Globus pallidus (tissue), 1 donor: ENCODE measurements at places on chromosomes 1 and 21.

DNA sequence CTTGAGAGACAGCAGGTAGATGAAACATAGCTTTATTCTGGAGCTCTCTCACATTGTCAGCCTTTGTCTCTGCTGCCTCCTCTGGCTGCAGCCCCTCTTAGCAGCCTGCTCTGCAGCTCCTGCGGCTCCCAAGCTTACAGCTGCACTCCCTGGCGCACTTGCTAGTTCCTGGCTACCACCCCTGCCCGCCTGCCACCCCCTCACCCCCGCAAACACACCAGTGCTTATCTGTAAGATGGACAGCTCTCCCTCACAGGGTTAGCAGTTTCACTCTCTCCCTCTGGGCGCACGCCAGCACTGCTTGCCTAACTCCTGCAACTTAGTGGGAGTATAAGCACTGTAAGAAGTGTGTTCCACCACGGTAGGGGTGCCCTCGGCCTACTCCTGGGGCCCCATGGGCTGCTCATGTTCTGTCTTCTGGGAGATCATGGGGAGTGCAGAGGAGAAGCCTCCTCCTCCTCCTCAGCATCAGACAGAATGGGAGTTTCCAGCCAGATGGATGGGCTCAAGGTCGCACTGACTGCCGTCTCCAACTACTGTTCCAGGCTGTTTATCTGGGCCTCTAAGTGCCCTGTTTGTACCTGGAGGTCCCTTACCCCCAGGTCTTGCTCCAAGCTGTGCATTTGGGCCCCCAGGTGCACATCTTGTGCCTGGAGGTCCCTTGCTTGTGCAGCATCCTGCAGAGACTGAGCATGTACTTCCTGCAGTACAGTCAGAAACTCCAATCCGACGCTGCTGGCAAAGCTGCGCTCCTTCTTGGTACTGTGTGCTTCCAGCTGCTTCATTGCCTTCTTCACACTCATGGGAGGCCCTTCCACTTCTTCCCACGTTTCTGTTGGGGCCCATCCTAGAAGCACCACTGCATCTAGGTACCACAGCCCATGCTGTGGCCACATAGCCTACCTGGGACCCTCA lies 1388.1 kb downstream of the AMY1C start:
- no peak for DNase-seq

GRCh38 chr1:115609021-115609420 lies 32.7 kb upstream of the VANGL1 start:
- no peak for DNase-seq

DNA sequence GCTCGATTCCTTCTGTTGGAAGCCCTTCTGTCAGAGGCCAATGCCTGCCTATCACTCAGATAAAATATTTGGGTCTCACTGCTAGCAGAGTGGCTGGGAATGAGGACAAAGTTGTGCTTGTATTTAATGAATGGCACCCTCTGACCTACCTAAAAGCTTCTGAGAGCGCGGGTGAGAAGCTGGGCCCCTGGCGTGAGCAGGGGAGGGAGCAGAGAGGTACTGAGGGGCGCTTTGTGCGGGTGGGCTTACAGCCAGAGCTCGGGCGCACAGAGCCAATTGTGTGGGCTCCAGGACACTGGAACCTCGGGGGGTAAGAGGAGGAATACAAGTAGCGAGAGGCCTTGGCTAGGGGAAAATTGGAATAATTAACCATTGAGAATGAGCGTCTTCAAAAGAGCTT lies 32.3 kb downstream of the PCAT6 start:
- DNase-seq = peak; percentile 16

DNA sequence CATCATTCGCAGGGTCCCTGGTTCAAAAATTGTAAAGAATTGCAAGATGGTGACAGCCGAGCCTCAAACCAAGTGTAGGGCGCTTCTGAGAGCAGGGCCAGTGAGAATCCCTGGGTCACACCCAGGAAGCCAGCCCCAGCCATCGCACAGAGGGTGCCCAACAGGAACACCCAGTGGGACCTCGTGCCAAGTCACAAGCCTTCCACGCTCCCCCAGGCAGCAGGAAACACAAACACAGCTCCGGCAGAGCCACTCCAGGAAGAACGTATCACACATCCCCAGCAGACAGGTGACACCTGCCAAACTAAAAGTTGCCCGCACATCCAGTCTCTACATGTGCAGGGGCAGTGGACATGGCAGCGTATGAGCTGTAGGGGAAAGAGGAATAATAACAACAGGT lies 20.2 kb downstream of the DHRS3 start:
- no peak for DNase-seq

- no peak for DNase-seq
These were observed 6.4 kb upstream of the GBP5 start for GRCh38 chr1:89279011-89279466.

- DNase-seq = no peak
These were observed 8.9 kb upstream of the GPR37L1 start for GRCh38 chr1:202113690-202114300.

DNA sequence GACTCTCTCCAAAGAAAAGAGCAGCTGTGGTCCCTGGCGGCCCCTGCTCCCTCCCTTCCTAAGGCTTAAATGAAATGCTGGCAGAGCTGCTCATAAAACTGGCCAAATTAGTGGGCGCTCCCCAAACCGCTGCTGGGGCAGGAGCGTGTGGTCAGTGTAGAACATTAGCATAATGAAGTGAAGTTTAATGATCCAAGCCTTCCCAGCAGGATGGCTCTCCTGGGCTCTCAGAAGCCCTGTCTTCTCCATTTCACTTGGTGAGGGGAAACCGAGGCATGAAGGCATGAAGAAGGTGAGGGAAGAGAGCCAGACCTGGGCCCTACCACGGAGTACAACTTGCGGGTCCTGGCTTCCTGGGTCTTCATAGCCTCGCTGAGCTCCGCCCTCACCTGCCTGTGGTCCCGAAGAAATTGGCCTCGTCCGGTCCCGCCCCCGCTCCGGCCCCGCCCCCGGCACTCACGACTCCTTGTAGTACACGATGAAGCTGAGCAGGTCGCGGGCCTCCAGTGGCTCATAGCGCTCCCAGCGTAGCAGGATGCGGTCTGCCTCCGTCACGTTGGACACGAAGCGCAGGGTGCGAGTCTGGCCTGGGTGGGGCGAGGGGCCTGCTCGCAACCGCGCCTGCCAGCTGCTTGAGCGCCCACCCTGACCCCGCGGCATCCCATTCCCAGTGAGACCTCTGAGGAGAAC lies 10.3 kb downstream of the INSRR start:
- DNase-seq = no peak

GRCh38 chr1:199202331-199202730 lies 563.5 kb downstream of the PTPRC start:
- no peak for DNase-seq

- peak; percentile 20 for DNase-seq
These were observed 1.1 kb downstream of the RGS16 start for GRCh38 chr1:182602935-182603645.

GRCh38 chr21:25640943-25641292 lies 1.9 kb downstream of the JAM2 start:
- no peak for DNase-seq

DNA sequence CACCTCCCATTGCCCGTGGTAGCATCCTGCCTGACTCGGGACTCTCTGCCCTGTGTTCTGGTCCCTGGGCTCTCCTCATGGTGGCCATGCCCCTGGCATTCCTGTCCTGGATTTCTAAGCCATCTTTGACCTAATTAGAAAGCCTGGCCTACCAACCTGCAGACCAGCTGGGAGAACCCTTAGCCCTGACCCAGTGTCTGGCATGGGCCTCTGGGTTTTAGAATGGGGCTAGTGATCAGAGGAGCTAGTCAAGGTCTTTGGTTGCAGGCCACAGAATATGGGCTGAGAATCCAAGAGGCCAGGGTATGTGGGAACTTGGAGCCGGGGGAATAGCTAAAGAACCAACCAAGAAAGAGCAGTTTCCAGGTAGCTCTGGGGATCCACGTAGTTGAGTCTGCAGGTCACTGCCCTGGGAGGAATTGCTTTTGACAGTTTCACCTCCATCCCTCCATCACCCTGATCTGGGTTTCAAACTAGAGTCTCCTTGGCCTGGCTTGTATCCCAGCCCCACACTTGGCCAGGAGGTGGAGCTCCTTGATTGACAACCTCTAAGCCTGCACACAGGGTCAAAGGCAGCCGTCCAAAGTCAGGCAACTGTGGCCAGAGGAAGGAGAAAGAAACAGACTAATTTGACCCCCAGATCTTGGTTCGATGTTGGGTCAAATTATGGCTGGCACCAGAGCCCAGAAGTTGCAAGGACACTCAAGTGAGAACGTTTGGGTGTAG lies 54.7 kb upstream of the ABCG1 start:
- DNase-seq = peak; percentile 80

- no peak for DNase-seq
These were observed 26.2 kb downstream of the VPS45 start for GRCh38 chr1:150093805-150094204.

DNA sequence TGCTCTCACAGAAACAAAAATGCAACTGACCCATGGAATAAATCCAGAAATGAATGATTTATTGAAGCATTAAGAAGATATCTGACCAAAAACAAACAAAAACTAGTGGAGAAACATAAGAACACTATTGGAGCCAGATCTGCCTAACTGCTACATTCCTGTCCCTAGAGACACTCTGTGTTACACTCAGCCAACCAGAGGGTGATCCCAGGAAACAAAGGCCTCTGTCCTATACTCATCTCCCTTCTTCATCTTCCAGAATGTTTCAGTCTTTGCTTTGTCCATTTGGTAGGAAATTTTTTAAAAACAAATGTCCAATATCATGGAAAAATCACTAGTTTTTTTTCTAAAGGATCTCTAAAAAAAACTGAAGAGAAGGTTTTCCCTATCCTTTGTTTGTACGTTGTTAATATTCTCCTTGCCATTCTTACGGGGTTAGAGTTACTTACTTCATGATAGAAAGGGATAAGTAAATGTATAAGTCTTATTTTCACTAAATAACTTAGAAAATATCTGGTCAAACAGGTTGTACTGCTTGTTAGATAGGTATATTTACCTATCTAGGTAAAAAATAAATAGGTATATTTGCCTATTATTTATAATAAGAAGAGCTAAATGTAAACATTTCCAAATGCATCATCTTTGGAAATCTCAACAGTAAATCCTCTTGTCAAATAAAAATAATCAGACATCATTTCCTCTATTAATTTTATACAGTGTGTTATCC lies 59.1 kb downstream of the NME7 start:
- peak; percentile 55 for DNase-seq

- DNase-seq = no peak
These were observed 132.2 kb downstream of the LRRC53 start for GRCh38 chr1:74380252-74380651.

GRCh38 chr1:29739176-29739575 lies 502.9 kb downstream of the PTPRU start:
- DNase-seq = no peak

DNA sequence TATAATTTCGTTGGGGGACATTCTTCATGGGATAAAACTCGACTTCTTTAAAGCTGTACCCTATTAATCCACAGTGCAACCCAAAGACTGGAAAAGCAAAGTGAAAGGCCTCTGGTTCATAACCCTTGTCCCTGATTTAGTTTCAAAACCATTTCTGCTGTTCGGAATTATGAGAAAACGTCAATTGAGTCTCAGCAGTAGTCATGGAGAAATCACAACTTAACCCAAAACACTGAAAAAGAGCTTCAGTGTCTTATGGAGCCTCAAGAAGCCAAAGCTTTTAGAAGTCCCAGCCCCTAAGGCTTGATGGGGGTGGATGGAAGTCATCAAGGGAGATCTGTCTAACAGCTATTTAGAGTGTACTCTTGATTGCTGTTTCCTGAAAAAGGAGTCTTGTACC lies 73.5 kb upstream of the VCAM1 start:
- DNase-seq = no peak

DNA sequence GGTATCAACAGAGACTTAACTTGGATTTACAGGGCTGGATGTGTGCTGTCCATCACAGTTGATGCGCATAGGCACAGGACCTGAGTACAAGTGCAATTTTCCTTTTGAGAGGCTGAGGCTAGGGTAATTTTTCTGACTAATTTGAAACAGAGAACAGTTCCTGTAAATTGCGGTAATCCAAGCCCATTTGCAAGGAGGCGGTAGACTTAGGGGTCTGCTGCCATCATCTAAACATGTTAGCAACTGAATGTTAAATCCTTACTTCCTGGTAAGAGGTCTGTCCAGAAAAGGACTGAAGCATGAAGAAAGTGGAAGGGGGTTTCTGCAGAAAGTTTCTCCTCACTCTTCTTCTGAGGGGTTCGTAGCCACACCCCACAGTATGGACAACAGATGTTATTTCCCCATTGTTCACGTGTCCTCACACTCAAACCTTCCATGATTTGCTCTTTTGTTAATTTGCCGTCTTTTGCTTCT lies 23.7 kb upstream of the C1orf198 start:
- no peak for DNase-seq

DNA sequence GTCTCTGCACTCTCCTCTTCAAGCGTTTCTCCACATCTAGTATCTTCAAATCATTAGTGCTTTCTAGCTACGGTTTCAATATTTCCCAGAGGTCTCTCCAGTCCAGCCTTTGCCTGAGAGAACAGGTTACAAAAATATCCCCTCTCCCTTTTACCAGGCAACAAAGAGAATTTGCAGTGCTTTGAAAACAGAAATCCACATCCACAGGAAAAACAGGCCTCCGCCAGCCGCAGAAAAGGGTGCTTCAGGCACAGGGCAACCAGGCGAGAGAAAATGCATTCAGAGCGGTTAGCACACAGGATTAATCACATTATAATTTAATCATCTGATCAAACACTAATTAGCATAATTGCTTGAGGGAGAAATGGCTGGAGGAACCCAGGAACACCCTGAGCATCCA lies 13.8 kb downstream of the DSCAM start:
- no peak for DNase-seq

DNA sequence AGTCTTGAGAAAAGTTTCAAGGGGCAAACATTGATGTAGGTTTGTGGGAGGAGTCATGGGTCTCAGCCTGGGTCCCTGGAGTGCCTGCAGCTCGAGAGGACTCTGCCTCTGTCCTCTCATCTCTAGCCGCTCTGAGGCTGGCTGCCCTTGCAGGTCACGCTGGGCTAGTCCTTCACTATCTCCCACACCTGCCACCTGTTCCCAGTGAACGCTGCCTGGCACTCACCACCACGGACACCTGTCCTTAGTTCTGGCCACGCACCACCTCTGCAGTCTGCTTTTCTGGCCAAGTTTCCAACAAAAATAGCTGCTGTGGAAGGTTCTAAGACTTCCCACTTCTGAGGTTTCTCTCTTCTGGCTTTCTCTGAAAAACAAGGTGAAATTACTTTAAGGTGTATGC lies 52.5 kb downstream of the SH3BGR start:
- no peak for DNase-seq

DNA sequence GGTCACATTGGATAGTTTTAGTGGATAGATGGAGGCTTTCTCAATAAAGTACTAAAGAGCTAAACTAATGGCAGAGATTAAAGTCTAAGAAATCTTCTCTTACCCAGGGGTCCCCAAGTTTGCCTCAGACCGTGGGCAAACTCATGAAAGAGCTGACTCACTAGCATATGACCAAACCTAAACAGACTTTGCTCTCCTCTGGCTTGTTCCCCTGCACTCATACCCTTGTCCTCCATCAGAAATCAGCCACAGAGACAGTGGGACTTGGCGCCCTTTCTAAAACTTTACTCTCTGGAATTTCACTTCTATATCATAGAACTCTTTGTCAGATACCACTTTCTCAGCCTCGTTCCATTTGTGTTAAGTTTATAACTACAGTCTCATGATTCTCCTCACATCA lies 17.0 kb upstream of the HSD3B2 start:
- no peak for DNase-seq
